ENCODE measurements at places on chromosomes 16 and 17.

GRCh38 chr16:66439051-66439730, 12.1 kb downstream of the BEAN1 start:
- no peak for DNase-seq

GRCh38 chr16:1494711-1495110, 1.6 kb downstream of the TELO2 start:
- DNase-seq: peak; percentile 37

DNA sequence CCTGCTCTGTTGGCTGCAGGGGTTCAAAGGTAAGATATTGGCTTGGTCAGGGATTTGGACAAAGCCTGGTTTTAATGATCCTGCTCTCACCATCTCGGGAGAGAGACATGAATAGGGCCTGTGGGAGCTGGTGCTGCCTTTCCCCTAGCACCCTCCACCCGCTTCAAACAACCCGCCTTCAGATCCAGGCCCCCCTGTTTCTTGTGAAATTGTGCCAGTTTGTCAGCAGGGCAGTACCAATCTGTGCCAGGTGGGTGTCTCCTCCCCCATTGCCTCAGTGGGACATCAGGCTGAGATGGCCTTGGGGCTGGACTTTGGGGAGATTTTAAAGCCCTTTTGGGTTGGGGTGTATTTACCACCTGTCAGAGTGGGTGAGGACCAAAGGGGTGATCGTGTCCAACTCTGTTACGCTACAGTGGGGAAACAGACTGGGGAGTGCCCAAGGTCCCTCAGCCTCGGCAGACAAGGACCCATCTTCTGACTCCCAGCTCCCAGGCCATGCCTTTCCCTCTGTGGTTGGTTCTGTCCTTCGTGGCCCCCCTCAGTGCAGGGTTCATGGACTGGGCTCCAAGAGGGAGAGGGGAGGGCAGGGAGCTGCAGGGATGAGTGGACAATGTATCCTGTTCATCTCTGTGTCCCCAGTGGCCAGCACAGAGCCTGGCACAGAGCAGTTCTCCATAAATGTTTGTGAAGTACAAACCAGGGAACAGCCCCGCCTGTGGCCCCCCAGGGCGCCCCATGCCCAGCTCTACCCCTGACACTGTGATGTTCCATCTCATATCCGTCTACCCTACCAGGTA, 3.3 kb downstream of the ARHGAP23 start:
- peak; percentile 89 for DNase-seq

DNA sequence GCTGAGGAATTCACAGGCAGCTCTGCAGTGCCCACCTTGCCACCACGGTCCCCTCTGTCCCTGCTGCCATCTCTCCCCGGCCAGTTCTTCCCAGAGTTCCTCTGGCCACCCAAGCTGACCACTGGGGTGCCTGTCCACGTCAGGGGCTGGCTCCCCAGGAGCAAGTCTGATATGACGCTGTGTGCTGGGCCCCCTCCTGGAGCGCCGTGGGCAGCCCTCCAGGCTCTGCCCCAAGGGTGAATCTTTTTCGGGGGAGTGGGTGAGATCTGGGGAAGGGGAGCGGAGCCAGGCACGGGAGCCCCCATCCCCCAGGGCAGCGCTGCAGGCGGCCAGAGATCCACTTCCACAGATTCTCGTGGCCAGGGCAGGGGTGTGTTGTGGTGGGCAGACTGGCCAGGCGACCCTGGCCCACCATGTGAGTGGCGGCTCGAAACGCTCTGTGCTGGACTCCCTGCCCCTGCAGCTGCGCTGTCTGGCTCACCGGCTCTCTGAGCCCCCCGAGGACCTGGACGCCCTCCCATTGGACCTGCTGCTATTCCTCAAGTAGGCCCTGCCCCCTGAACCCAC, 3.7 kb downstream of the MSLN start:
- DNase-seq: no peak

GRCh38 chr16:7714775-7715174, 382.1 kb downstream of the RBFOX1 start:
- DNase-seq: peak; percentile 61

- no peak for DNase-seq
Measured at GRCh38 chr16:1821861-1822611, 4.6 kb downstream of the HAGH start.

- DNase-seq: no peak
Measured at GRCh38 chr16:86591270-86591669, 12.9 kb downstream of the FOXL1 start.

DNA sequence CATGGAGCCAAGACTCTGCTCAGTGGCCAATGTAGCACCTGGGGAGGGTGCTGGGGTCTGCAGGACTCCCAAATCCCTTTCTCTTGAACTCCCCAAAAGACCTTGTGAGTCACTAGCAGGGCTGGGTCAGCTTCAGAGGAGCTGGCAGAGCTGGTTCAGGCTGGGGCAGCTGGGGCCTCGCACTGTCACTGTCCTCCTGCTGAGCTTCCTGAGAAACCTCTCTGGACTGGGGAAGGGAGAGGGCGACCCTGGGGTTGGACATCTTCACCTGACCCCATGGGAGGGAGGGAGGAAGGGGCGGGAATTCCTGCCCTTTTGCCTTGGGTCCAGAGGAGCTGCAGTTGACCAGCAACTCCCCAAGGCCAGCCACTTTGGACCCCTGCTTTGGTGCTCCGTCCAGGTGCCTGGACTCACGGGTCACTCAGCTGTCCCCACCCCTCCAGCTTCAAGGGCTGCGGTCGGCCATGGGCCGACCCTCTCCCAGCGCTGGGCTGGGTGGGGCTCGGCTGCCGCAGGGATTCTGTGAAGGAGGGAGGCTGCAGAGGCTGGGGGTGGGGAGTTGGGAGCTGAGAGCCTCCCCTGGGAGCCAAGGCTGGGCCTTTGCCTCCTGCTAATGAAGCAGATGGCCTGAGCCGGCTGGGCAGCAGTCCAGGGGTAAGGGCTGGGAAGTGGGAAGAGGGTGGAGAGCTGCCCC, 9.2 kb downstream of the FMNL1 start:
- no peak for DNase-seq

DNA sequence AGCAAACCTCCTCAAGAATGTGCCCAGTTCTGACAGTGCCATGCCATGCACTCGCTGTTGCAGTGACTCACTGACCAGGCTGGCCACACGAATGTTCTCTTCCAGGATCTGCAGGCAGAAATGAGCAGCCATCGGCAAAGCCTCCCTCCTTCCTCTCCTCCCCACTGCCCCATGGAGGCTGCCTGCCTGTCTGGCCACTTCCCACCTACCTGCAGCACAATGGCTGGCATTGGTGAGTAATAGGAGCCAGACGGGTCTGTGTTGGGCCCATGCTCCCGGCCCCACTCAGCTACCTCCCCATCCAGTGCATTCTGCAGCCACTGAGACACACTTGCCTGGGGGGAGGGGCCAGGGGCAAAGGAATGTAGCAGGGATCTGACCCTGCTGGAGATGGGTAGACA, 2.8 kb upstream of the MATCAP1 start:
- no peak for DNase-seq

DNA sequence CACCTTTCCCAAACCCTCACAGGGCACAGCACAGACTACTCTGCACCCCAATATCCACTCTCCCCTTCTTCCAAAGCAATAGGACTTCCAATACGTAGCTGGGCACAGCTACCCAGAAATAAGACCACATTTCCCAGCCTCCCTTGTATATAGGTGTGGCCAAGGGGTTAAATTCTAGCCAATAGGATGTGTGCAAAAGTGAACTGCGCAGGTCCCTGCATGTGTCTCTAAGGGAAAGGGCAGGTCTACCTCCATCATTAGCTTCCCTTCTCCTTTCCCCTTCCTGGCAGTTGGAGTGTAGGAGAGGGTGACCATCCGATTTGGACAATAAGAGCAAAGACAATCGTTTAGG, 25.5 kb upstream of the SNN start:
- no peak for DNase-seq

- no peak for DNase-seq
Measured at GRCh38 chr16:69756705-69757104, 2.0 kb upstream of the NOB1 start.

GRCh38 chr17:72380120-72380519, 259.3 kb downstream of the SOX9 start:
- no peak for DNase-seq

GRCh38 chr17:10737736-10738135, 7.9 kb upstream of the TMEM220 start:
- no peak for DNase-seq

GRCh38 chr16:82368041-82368440, 198.0 kb upstream of the MPHOSPH6 start:
- DNase-seq: peak; percentile 46

All from dorsolateral prefrontal cortex (tissue), 122 donors.